ENCODE measurements at places on chromosomes 3 and 15. TPM values are rescaled to one million over a fixed set of nuclear protein-coding genes. Genes with fewer than 3 reads are reported as not detected.

The SPCS1 gene
- total RNA-seq = 99.9 TPM

The ESYT3 gene
- not detected for total RNA-seq

The CCR9 gene
- not detected for total RNA-seq

The ECE2 gene
- not detected for total RNA-seq

The MESP1 gene
- total RNA-seq = not detected

The LIPH gene
- not detected for total RNA-seq

The GSK3B gene
- 33.8 TPM for total RNA-seq

The CLDN16 gene
- not detected for total RNA-seq

The ZKSCAN7 gene
- total RNA-seq = 3.2 TPM

The ANKDD1A gene
- 0.95 TPM for total RNA-seq

The REC114 gene
- total RNA-seq = not detected

The CCR1 gene
- total RNA-seq = 16.2 TPM

The SHF gene
- 10.7 TPM for total RNA-seq

The VIPR1 gene
- total RNA-seq = not detected

The CCDC54 gene
- total RNA-seq = not detected

The CELF6 gene
- total RNA-seq = 0.18 TPM

The LDHAL6B gene
- total RNA-seq = not detected

The NSUN3 gene
- total RNA-seq = 6.3 TPM

The CSPG5 gene
- 8.5 TPM for total RNA-seq

The RARB gene
- total RNA-seq = not detected

The CFAP92 gene
- total RNA-seq = not detected

The ANKRD63 gene
- 8.4 TPM for total RNA-seq

The DYNLT2B gene
- 8.8 TPM for total RNA-seq

The CPB1 gene
- not detected for total RNA-seq

The PIF1 gene
- 37.9 TPM for total RNA-seq

All from G401 (cell line).